ENCODE measurements at places on chromosomes 5 and 9. TPM values are rescaled to one million over a fixed set of nuclear protein-coding genes. Genes with fewer than 3 reads are reported as not detected.

DNA sequence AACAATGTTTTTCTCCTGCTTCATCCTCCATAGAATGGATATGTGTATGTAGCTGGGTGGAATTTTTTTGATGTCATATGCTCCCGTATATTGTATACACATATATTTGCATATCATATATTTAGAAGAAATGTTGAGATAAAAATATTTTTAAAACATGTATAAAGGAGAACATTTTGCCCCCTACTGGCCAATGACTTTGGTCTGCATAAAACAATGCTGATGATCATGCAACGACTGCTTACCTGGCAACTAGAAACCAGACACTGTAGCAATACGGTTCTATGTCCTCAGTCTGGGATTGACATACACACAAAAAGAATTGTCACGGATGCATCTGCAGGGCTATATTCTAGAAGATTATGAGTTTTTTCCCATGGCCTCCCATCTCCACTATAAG lies 503.6 kb downstream of the ELAVL2 start:
- H3K4me1 ChIP-seq, result no peaks in the 10 kb centered on the region
- DNase-seq, result no peak
- H3K36me3 ChIP-seq, result no peaks in the 10 kb centered on the region
- H3K4me3 ChIP-seq, result no peak overlapping the region

- peaks cover 55% of the 10 kb centered on the region for H3K4me1 ChIP-seq
- no peaks in the 10 kb centered on the region for H3K27me3 ChIP-seq
- no peak overlapping the region for H3K4me3 ChIP-seq
- DNase-seq, result no peak
- H3K27ac ChIP-seq, result no peak overlapping the region
- H3K36me3 ChIP-seq, result peaks cover 8% of the 10 kb centered on the region
Measured at GRCh38 chr9:98161851-98162250, 30.6 kb downstream of the CORO2A start.

- peaks cover 14% of the 10 kb centered on the region for H3K4me1 ChIP-seq
- DNase-seq, result no peak
- H3K36me3 ChIP-seq, result no peaks in the 10 kb centered on the region
- H3K27me3 ChIP-seq, result no peaks in the 10 kb centered on the region
- H3K27ac ChIP-seq, result peak overlapping the region; percentile 92
- peak overlapping the region; percentile 61 for H3K4me3 ChIP-seq
Measured at GRCh38 chr5:142109331-142110045, 909 bp downstream of the NDFIP1 start.

GRCh38 chr5:73482383-73483136 lies 15.7 kb upstream of the BTF3 start:
- H3K4me1 ChIP-seq, result no peaks in the 10 kb centered on the region
- H3K36me3 ChIP-seq, result no peaks in the 10 kb centered on the region
- DNase-seq, result no peak
- peaks cover 2% of the 10 kb centered on the region for H3K27me3 ChIP-seq
- H3K4me3 ChIP-seq, result no peak overlapping the region

- H3K4me1 ChIP-seq, result peaks cover 10% of the 10 kb centered on the region
- no peak for DNase-seq
Measured at GRCh38 chr5:82360022-82360421, 81.9 kb upstream of the RPS23 start.

- no peak for DNase-seq
- H3K4me3 ChIP-seq, result no peak overlapping the region
- no peaks in the 10 kb centered on the region for H3K4me1 ChIP-seq
- H3K36me3 ChIP-seq, result no peaks in the 10 kb centered on the region
Measured at GRCh38 chr9:135609366-135609955, 29.9 kb downstream of the GLT6D1 start.

DNA sequence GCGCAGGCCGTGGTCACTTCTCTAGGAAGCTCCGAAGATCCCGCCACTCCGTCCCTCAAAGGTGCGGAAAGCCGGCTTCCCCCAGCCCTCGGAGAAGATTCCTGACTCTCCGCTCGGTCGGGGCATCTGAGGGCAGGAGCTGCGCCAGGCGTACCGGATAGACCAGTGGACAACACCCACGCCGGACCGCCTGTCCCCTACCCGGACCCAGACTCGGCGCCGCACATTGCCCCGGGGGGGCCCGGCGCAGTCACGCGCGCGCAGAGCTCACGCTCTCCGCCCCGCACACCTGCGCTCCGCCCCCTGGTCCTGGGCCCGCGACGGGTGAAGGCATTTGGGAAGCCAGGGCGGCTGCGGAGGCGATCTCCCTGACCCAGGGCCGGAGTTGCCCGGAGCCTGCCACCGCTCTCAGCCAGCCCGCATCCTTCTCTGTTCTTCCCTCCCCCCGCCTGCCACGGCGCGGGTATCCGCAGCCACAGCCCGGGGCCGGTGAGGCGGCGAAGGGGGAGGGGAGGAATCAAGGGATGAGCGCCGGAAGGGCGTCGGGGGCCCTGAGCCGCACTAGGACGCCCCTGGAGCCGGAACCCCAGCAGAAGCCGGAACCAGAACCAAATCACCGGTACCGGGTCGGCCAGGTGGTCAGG lies 448 bp downstream of the RELL2 start:
- peak overlapping the region; percentile 57 for H3K27ac ChIP-seq
- H3K4me1 ChIP-seq, result peaks cover 11% of the 10 kb centered on the region
- DNase-seq, result no peak
- H3K27me3 ChIP-seq, result peaks cover 15% of the 10 kb centered on the region

DNA sequence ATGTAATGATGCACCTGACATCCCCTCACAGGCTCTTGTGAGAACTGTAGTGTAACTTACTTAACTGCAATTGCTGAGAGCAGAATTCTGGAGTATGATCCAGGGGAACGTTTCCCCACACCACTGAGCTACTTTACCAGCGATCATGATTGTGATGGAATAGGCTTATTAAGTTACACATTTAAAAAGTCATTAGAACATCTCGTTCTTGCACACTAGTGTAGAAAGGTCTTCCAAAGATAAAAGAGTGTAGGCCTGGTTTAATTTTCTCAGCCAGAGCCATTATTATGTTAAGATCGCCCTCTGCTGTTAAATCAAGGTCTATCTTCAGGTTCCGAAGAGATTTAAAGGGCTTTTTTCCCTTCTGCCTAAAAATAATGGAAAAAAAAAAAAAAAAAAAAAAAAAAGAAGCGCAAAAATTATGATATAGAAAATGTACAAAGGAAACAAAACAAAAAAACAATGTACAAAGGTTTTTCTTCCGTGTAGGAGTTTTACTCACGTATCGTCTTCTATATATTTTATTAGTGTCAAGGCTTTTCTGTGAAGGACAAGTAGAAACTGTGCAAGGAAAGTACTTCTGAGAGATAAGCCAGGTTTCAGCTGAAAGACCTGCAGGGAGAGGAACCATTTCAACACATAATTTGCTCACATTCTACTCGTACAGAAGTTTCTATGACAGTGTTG lies 18.6 kb upstream of the MOB3B start:
- no peak overlapping the region for H3K4me3 ChIP-seq
- no peaks in the 10 kb centered on the region for H3K4me1 ChIP-seq
- no peak overlapping the region for H3K27ac ChIP-seq
- peak; percentile 50 for DNase-seq

DNA sequence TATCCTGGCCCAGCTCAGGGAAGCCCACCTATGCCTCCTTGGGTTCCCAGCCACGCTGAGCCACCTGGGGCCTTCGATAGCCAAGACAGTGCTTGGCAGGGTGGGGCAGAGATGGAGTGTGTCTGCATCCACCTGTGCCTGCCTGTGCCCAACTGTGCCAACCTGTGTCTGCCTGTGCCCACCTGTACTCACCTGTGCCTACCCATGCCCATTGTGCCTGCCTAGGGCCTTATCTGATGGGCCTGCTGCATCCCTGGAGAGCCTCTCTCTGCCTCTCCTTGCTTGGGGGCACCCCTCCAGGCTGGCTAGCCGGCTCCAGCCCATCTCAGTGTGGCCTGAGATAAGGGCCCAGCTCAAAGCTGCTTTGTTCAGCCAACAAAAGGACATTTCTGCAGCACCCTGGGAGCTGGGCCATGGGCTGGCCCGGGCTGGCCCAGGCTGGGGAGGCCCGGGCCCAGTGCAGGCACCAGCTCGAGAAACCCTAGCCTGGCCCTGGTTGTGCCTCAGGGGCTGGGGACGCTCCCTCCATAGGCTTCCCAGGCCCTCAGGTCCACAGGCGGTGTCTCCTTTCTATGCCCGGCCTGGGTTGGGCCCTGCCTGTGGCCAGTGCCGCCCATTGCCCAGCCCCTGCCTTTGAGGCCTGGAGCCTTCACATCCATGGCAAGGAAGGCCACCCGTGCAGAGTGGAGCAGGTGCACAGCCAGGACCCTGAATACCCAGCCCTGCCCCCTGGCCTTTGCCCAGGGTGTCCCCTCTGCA lies 37.3 kb upstream of the NOTCH1 start:
- H3K27me3 ChIP-seq, result peaks cover 22% of the 10 kb centered on the region
- H3K4me1 ChIP-seq, result peaks cover 16% of the 10 kb centered on the region
- no peaks in the 10 kb centered on the region for H3K36me3 ChIP-seq
- no peak for DNase-seq
- no peak overlapping the region for H3K4me3 ChIP-seq
- H3K27ac ChIP-seq, result no peak overlapping the region

- H3K4me1 ChIP-seq, result no peaks in the 10 kb centered on the region
- peaks cover 3% of the 10 kb centered on the region for H3K27me3 ChIP-seq
- no peak overlapping the region for H3K4me3 ChIP-seq
- peak; percentile 42 for DNase-seq
- no peaks in the 10 kb centered on the region for H3K36me3 ChIP-seq
- no peak overlapping the region for H3K27ac ChIP-seq
Measured at GRCh38 chr5:127564002-127564769, 46.7 kb downstream of the PRRC1 start.

DNA sequence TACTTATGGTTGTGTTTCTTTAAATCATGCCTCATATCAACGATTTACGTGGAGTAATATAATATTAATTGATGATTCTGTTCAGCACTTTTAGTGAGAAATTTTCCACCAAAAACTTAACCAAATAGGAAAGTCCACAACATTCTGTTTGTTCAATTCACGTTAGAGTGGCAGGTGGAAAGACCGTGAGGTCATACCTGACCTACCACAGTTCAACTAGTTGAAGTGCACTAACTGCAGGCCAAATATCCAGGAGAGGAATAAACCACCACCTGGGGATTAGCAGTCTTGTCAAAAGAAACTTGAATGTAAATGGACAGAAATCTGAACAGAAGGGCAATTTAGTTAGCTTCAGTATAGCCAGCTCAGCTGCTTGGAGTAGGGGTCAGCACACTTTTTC lies 577.7 kb downstream of the KIF4B start:
- H3K4me1 ChIP-seq, result no peaks in the 10 kb centered on the region
- no peaks in the 10 kb centered on the region for H3K27me3 ChIP-seq
- DNase-seq, result no peak
- H3K36me3 ChIP-seq, result no peaks in the 10 kb centered on the region
- no peak overlapping the region for H3K4me3 ChIP-seq
- no peak overlapping the region for H3K27ac ChIP-seq

DNA sequence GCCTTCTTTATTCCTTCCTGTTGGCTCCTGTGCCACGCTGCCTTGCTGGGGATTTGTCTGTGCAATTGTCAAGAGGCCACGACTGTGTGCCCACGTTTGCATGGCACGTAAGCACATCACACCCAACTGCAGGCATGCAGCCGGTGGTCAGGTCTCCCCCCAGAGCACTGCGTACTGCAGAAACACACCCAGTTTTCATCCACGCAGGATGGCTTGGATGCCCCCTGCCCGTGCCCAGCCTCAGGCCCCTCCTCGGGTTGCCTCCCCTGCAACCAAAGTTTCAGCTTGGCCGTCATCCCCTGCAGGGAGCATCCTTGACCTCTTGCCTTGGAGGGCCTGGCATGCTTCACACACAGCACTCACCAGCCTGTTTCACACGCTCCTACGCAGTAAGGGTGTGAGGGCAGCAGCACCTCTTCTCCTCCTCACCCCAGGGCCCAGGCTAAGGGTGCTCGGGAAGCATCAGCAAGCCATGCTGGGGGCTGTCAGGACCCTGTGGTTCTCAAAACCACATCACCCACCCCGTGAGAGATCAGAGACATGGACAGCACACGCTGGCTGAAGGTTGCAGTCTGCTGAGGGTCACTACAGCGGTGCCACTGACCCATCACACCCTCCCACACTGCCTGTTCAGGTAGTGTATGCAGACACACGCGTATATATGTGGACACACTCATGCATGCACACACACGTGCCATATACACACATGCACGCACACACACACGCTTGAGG lies 3.1 kb downstream of the MRPL36 start:
- H3K4me1 ChIP-seq, result peaks cover 2% of the 10 kb centered on the region

GRCh38 chr9:16139774-16140173 lies 586.9 kb downstream of the CCDC171 start:
- H3K36me3 ChIP-seq, result no peaks in the 10 kb centered on the region
- no peak overlapping the region for H3K4me3 ChIP-seq
- H3K4me1 ChIP-seq, result no peaks in the 10 kb centered on the region

The MAMDC2 gene
- polyA plus RNA-seq, result 7.9 TPM

The SPATA31C2 gene
- 0.07 TPM for polyA plus RNA-seq

The ARL10 gene
- 6.5 TPM for polyA plus RNA-seq

The MCC gene
- 5.2 TPM for polyA plus RNA-seq

The CBY3 gene
- 1.2 TPM for polyA plus RNA-seq

The OSMR gene
- polyA plus RNA-seq, result 5.9 TPM

The CDC20B gene
- 0.15 TPM for polyA plus RNA-seq

The SLC34A3 gene
- 36.9 TPM for polyA plus RNA-seq

The LRRC19 gene
- 83.7 TPM for polyA plus RNA-seq

The SPATA31C1 gene
- polyA plus RNA-seq, result 0.18 TPM

The LHX3 gene
- polyA plus RNA-seq, result not detected
